Stimulated activated naive CD4-positive, alpha-beta T cell treated with Interleukin-2 at 50 U/mL for 16 hours (primary cell): ENCODE measurements at places on chromosomes 1 and 21.

DNA sequence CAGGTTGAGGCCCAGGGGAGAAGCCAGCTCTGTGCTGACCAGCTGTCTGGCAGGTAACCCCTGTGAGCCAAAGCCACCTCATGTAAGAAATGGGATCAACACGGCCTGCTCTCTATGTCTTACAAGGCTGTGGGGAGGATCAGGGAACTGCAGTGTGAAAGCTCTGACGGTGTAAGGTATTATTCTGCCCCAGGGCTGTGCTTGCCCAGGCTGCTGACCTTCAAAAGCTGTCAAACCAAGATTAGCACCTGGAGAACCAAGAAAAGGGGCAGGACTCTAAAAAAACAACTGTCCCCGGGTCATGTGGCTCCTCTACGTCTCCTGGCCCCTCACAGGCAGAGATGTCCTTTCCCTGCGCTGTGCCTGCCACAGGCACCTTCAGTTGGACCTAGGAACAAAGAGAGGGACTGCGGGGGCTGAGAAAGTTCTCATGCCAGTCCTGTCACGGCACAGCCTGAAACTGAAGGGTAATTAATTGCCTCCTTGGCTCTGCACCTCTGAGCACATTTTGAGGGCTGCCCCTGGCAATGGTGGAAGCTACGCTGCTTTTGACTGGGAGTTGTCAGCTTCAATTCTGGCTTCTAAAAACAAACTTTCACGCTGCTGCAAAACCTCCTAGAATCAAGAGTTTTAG is 77.6 kb downstream of the PGBD5 start:
- DNase-seq: no peak

GRCh38 chr1:8481650-8482380 is 163.9 kb downstream of the SLC45A1 start:
- no peak for DNase-seq

- DNase-seq: peak; percentile 19
Observed at GRCh38 chr1:1173793-1174415, at the start of gene TTLL10. Gene TTLL10, plus strand, starts transcription at chr1:1173880. Its CDS starts 5,336 bp downstream, at chr1:1179216.

DNA sequence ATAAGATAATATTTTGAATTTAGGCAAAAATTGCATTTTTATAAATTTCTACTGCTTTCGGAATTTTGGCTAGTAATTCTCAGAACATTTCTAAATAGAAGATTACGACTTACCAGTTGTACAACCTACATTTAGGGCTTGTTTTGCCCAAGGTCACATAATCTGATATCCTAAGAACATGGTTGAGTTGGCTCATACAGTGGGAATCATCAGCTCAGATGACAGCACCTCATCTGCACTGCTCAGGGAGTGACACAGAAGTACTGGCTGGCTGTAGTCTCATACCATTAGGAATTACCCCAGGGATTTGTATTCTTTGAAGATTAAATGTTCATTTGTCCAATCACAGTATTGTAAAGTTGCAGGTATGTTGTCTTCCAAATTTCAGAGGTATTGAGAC is 217.6 kb downstream of the ADGRL2 start:
- DNase-seq: no peak

DNA sequence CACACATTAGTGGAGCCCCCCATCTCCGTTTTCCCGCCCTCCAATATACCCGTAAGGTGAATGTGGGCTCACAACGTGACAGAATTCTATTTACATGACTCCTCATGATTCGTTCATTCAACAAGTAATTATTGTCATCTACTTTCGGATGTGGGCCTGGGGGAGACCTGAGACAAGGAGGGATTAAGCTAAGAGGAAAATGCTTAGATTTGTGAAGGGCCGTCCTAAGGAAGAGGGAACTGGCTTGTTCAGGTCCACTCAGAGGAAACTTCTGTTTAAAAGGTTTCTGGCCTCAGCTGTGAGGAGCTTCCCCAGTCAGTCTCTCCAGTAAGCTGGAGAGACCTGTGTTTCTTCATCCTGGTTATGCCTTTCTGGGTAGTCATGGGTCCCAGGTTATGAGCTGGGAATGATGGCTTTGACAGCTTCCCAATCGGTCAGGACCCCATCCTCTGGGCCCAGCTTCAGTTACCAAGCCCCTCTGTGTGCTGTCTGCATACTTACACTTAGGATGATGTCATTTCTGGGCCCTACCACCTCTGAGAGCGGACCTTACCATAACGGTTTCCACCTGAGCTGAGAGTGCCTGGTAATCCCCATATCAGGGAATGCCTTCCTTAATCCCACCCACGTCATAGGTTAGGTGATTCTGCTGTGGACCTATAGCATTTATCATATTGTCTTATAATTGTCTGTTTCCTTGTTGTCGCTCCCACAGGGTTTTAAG is 687 bp upstream of the ERI3 start:
- DNase-seq: no peak

DNA sequence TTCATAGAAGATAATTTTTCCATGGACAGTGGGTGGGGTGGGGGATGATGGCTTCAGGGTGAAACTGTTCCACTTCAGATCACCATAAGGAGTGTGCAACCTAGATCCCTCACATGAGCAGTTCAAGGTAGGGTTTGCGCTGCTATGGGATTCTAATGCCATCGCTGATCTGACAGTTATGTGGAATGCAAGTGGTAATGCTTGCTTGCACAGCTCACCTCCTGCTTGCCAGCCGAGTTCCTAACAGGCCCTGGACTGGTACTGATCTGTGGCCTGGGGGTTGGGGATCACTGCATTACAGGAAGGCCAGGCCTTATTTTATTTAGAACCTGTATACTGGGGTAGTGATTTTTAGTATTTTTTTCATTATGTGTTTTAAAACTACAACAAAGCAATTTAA is 22.0 kb downstream of the MAN1A2 start:
- DNase-seq: no peak

- DNase-seq: no peak
Observed at GRCh38 chr21:42768324-42769121, 110.8 kb downstream of the WDR4 start.

DNA sequence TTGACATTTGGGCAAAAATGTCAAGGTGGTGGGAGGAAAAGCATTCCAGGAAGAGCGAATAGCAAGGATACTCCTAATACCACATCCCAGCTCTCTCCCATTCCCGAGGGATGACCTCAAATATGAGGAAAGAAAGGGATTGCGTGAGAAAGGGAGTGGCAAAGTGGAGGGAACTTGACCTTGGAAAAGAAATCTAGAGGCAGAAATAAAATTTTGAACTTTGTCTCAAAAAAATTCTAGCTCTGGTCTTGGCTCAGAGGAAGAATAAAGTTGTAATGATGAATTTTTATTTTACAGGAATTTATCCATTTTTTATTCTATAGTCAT is 127.8 kb downstream of the TBX19 start:
- no peak for DNase-seq

- no peak for DNase-seq
Observed at GRCh38 chr1:156510709-156511108, 10.1 kb upstream of the MEF2D start.

DNA sequence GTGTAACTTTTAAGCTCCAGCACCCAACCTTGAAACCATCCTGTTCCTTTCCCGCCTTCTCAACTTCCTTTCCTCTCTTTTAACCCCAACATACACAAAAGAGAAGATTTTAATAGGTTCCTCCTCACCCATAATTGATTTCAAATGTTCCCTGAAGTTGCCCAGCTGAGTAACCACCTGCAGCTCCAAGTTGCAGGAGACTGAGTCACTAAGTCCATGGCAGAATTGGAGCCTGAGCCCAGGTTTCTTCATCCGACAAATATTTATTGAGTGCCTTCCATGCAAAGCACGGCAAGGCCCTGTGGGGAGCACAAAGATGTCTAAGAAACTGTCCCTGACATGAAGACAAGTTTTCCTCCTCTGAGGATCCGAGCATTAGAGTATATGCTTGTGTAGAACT is 97.7 kb downstream of the PAPPA2 start:
- no peak for DNase-seq
